ENCODE measurements at places on chromosomes 1 and 21.

- peaks cover 31% of the 10 kb centered on the region for H3K27me3 ChIP-seq
- H3K4me3 ChIP-seq = no peak overlapping the region
- H3K4me1 ChIP-seq = peaks cover 2% of the 10 kb centered on the region
- H3K36me3 ChIP-seq = no peaks in the 10 kb centered on the region
Observed at GRCh38 chr1:67789551-67789950, 43.7 kb downstream of the GNG12 start.

DNA sequence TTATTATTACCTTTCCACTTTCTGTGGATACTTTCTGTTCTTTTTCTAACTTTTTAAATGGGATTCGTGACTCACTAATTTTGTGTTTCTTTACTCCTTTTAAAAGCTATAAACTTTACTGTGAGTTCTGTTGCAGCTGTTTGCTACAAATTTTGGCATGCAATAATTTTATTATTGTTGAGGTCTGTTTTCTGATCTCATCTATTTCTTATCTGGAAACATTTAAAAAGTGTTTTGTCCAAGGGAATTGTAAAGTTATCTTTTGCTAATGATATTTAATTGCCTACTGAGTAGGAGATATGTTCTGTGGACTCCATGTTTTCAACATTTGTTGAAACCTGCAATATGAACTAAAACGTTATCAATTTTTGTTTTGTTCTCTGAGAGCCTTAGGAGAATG, 138.1 kb upstream of the COL6A1 start:
- peaks cover 34% of the 10 kb centered on the region for H3K27me3 ChIP-seq
- no peak overlapping the region for H3K4me3 ChIP-seq
- H3K36me3 ChIP-seq = peaks cover 3% of the 10 kb centered on the region
- H3K4me1 ChIP-seq = peaks cover 9% of the 10 kb centered on the region
- DNase-seq = no peak
- H3K27ac ChIP-seq = no peak overlapping the region

GRCh38 chr1:203360547-203361185, 9.7 kb upstream of the FMOD start:
- H3K4me3 ChIP-seq = no peak overlapping the region
- no peak for DNase-seq
- peaks cover 7% of the 10 kb centered on the region for H3K4me1 ChIP-seq
- H3K27me3 ChIP-seq = peaks cover 61% of the 10 kb centered on the region
- peaks cover 2% of the 10 kb centered on the region for H3K36me3 ChIP-seq

- H3K36me3 ChIP-seq = peaks cover 6% of the 10 kb centered on the region
- no peak overlapping the region for H3K27ac ChIP-seq
- peaks cover 44% of the 10 kb centered on the region for H3K27me3 ChIP-seq
- H3K4me1 ChIP-seq = peaks cover 2% of the 10 kb centered on the region
- no peak overlapping the region for H3K4me3 ChIP-seq
Observed at GRCh38 chr1:91031081-91031480, 9.2 kb upstream of the ZNF644 start.

- H3K27ac ChIP-seq = no peak overlapping the region
- H3K4me1 ChIP-seq = peaks cover 3% of the 10 kb centered on the region
- H3K36me3 ChIP-seq = peaks cover 4% of the 10 kb centered on the region
- no peak overlapping the region for H3K4me3 ChIP-seq
Observed at GRCh38 chr1:207035877-207036551, 3.5 kb upstream of the C1orf116 start.

- H3K27ac ChIP-seq = peak overlapping the region; percentile 12
- DNase-seq = no peak
- no peaks in the 10 kb centered on the region for H3K27me3 ChIP-seq
- H3K36me3 ChIP-seq = no peaks in the 10 kb centered on the region
Observed at GRCh38 chr21:41865002-41865777, 14.0 kb downstream of the PRDM15 start.

DNA sequence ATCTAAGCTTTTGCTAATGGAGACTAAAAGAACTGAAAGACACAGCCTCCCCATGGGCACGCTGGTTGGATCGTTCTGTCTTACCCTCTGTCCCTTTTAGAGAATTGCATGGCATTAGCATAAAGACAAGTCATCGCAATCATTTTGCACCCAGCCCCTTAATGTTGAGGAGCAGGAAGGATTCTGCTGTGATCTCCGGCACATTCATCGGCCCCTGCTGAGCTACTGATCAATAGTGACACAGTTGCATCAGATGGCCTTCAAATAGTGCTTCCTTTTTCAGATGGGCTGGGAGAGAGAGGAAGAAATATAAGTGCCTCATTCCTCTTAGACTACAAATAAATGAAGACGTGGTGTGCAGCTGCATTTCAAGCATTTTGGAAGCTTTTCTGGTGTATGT, 75.4 kb downstream of the NOS1AP start:
- H3K36me3 ChIP-seq = no peaks in the 10 kb centered on the region
- DNase-seq = no peak
- no peak overlapping the region for H3K27ac ChIP-seq
- no peak overlapping the region for H3K4me3 ChIP-seq
- H3K27me3 ChIP-seq = peaks cover 30% of the 10 kb centered on the region
- no peaks in the 10 kb centered on the region for H3K4me1 ChIP-seq

DNA sequence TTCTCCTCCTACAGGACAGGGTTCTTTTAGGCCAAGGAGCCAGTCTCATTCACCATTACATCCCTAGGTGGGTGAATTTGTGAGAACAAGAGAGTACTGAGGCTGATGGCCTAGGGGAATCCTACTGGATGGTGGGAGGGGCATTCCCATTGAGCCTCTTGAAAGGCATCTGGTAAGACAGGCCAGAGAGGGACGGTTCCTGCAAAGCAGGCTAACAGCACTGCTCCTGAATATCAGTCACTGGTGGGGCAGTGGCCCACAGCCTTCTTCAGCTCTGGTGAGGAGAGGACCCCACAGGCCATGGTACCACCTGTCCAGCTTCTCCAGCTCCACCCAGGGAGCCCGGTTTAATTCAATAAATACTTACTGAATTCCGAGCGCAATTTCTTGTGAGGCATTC, 125.9 kb upstream of the EDN2 start:
- H3K4me1 ChIP-seq = peaks cover 25% of the 10 kb centered on the region
- no peak overlapping the region for H3K4me3 ChIP-seq
- H3K27me3 ChIP-seq = no peaks in the 10 kb centered on the region
- H3K36me3 ChIP-seq = peaks cover 14% of the 10 kb centered on the region
- H3K27ac ChIP-seq = no peak overlapping the region
- no peak for DNase-seq

DNA sequence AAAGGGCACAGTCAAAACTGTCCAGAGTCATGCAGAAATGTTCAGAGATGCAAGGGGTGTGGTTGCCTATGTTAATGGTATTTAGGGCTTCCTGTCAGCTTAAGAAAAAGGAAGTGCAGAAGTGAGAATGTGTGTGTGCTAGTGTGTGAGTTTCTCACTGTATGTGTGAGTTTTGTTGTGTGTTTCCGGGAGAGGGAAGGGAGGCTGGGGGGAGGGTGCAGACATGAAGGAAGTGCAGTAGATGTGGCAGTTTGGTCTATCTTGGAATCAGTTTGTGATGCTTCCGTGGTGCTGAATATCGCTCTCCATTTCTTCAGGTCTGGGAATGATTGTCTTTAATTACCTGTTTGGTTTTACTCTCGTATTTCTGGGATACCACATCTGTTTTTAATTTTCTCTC, 16.5 kb upstream of the ATP6V1G3 start:
- DNase-seq = peak; percentile 17
- H3K36me3 ChIP-seq = no peaks in the 10 kb centered on the region
- H3K27me3 ChIP-seq = no peaks in the 10 kb centered on the region
- peak overlapping the region; percentile 29 for H3K27ac ChIP-seq

GRCh38 chr1:228280961-228281591, 73.2 kb downstream of the OBSCN start:
- no peaks in the 10 kb centered on the region for H3K36me3 ChIP-seq
- H3K4me3 ChIP-seq = no peak overlapping the region
- H3K27me3 ChIP-seq = no peaks in the 10 kb centered on the region
- no peak overlapping the region for H3K27ac ChIP-seq
- DNase-seq = no peak
- H3K4me1 ChIP-seq = peaks cover 3% of the 10 kb centered on the region

GRCh38 chr1:203271018-203271743, 34.1 kb upstream of the BTG2 start:
- H3K36me3 ChIP-seq = no peaks in the 10 kb centered on the region
- H3K27ac ChIP-seq = peak overlapping the region; percentile 57
- no peak overlapping the region for H3K4me3 ChIP-seq
- peak; percentile 33 for DNase-seq

GRCh38 chr1:1200876-1201810, 5.2 kb downstream of the TNFRSF18 start:
- peak overlapping the region; percentile 68 for H3K27ac ChIP-seq
- H3K4me3 ChIP-seq = peak overlapping the region; percentile 56
- H3K27me3 ChIP-seq = no peaks in the 10 kb centered on the region
- DNase-seq = peak; percentile 87
- peaks cover 5% of the 10 kb centered on the region for H3K4me1 ChIP-seq

GRCh38 chr1:101071470-101071891, 45.9 kb upstream of the DPH5 start:
- H3K4me3 ChIP-seq = no peak overlapping the region
- peaks cover 13% of the 10 kb centered on the region for H3K4me1 ChIP-seq
- H3K36me3 ChIP-seq = peaks cover 6% of the 10 kb centered on the region
- no peak overlapping the region for H3K27ac ChIP-seq
- no peaks in the 10 kb centered on the region for H3K27me3 ChIP-seq

GRCh38 chr1:22861764-22862440, 110.8 kb downstream of the LACTBL1 start:
- DNase-seq = no peak
- H3K27ac ChIP-seq = no peak overlapping the region
- peaks cover 35% of the 10 kb centered on the region for H3K27me3 ChIP-seq
- no peak overlapping the region for H3K4me3 ChIP-seq

GRCh38 chr1:151993084-151993733, 450 bp downstream of the S100A10 start:
- peak; percentile 15 for DNase-seq
- no peaks in the 10 kb centered on the region for H3K27me3 ChIP-seq
- H3K4me3 ChIP-seq = peak overlapping the region; percentile 96
- peaks cover 47% of the 10 kb centered on the region for H3K4me1 ChIP-seq

DNA sequence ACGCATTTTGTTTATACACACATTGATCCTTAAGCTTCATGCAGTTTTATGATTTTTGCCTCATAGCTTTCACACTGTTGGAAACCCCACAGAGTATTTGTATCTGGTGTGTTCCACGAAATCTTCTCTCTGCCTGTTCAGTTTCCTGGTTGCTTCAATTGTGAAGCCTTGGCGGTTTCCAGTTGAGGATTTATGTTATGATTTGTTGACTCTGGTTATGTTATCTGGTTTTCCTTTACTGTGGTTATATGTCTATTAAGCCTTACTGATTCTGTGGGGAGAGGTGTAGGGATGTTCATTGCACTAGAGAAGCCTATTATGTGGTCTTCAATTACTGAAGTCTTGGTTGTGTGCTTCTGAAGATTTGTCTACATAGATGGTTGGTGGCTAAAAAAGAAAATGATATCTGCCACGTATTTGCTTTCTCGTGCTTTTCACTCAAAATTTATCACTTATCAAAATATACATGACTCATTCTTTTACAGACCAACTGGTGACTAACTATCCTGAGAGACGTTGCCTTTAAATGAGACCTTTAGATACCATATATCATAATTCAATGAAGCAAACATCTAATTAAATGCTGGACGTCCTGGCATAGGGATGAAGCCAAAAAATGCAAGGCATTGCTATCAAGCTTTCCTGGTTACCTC, 488.0 kb upstream of the B3GALT2 start:
- no peaks in the 10 kb centered on the region for H3K27me3 ChIP-seq
- H3K27ac ChIP-seq = no peak overlapping the region
- H3K36me3 ChIP-seq = peaks cover 2% of the 10 kb centered on the region
- H3K4me1 ChIP-seq = no peaks in the 10 kb centered on the region

GRCh38 chr1:58784758-58785441, 1.1 kb upstream of the JUN start:
- peak overlapping the region; percentile 87 for H3K4me3 ChIP-seq
- H3K4me1 ChIP-seq = peaks cover 22% of the 10 kb centered on the region
- H3K36me3 ChIP-seq = peaks cover 2% of the 10 kb centered on the region
- H3K27me3 ChIP-seq = peaks cover 8% of the 10 kb centered on the region
- peak; percentile 82 for DNase-seq
- peak overlapping the region; percentile 96 for H3K27ac ChIP-seq

- H3K27ac ChIP-seq = no peak overlapping the region
- peaks cover 2% of the 10 kb centered on the region for H3K36me3 ChIP-seq
- no peak for DNase-seq
- H3K27me3 ChIP-seq = no peaks in the 10 kb centered on the region
- no peak overlapping the region for H3K4me3 ChIP-seq
Observed at GRCh38 chr1:169305948-169306347, 61.6 kb downstream of the NME7 start.

GRCh38 chr1:48230236-48230635, 7.7 kb downstream of the SLC5A9 start:
- H3K4me1 ChIP-seq = peaks cover 11% of the 10 kb centered on the region
- H3K4me3 ChIP-seq = no peak overlapping the region
- H3K27me3 ChIP-seq = no peaks in the 10 kb centered on the region
- DNase-seq = no peak

DNA sequence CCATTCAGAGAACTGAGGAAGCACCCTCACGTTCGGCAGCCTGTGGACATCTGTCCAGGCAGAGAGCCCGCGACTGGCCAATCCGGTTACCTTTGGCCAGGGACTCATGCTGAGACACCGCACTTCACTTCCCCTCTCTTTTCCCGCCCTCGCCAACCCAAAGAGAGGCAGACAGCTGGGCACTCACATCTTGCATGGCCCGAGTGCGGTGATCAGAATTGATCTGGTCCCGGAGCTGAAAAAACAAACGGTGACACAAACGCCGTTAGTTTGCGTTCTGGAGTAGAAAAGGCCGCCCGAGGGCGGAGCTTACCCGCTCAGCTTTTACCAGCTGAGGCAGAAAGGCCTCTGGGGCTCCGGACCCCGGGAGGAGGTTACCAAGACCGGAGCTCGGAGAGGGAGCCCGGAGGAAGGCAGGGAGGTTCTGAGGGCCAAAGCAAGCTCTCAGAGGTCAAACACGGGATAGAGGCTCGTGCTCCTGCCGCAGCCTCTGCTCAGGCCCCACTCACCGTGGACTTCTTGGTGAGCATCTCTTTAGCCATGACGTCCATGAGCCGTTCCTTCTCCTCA, 376 bp downstream of the SF3A3 start:
- H3K4me3 ChIP-seq = peak overlapping the region; percentile 99
- peaks cover 6% of the 10 kb centered on the region for H3K36me3 ChIP-seq
- peak overlapping the region; percentile 94 for H3K27ac ChIP-seq
- DNase-seq = peak; percentile 23
- H3K4me1 ChIP-seq = peaks cover 12% of the 10 kb centered on the region
- H3K27me3 ChIP-seq = no peaks in the 10 kb centered on the region

DNA sequence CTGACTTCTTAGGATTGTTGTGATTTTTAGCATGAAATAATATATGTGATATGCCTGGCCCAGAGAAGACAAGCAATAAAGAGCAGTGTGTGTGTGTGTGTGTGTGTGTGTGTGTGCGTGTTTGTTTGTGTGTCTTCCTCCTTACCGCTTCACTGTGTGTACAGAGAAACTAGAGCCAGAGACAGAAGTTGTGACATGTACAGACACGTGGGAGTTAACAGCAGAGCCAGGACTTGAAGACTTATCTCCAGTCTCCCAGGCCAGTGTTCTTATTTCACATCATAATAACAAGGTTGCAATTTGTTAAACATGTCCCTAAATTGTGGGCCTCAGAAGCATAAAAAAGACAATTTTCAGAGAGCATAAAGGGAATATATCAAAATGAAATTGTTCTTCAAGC, 192.0 kb upstream of the JUN start:
- H3K4me3 ChIP-seq = no peak overlapping the region
- H3K36me3 ChIP-seq = no peaks in the 10 kb centered on the region
- no peak for DNase-seq

- H3K4me1 ChIP-seq = peaks cover 2% of the 10 kb centered on the region
- peaks cover 11% of the 10 kb centered on the region for H3K36me3 ChIP-seq
- H3K4me3 ChIP-seq = no peak overlapping the region
- DNase-seq = no peak
- H3K27ac ChIP-seq = no peak overlapping the region
Observed at GRCh38 chr1:113662101-113662500, 97.2 kb downstream of the PHTF1 start.

GRCh38 chr1:169487561-169487960, 1.8 kb upstream of the SLC19A2 start:
- H3K27me3 ChIP-seq = peaks cover 21% of the 10 kb centered on the region
- H3K36me3 ChIP-seq = peaks cover 4% of the 10 kb centered on the region
- peaks cover 27% of the 10 kb centered on the region for H3K4me1 ChIP-seq
- DNase-seq = no peak
- no peak overlapping the region for H3K27ac ChIP-seq

Data from T-helper 17 cell (primary cell).